Frontal cortex (tissue), 4 donors: ENCODE measurements at places on chromosomes 16 and 17. TPM values are rescaled to one million over a fixed set of nuclear protein-coding genes. Genes with fewer than 3 reads are reported as not detected.

GDPD1 gene
- total RNA-seq, result 54.2 TPM

SLC22A31 gene
- not detected for total RNA-seq

ADGRG1 gene
- 19.6 TPM for total RNA-seq

RPS15A gene
- 1,618 TPM for total RNA-seq

CACNG5 gene
- 2.9 TPM for total RNA-seq

- DNase-seq, result no peak
These were observed 19.6 kb downstream of the AKAP1 start for GRCh38 chr17:57104461-57105175.

- no peak for DNase-seq
These were observed 28.9 kb upstream of the RBFOX1 start for GRCh38 chr16:7303660-7304200.

DNA sequence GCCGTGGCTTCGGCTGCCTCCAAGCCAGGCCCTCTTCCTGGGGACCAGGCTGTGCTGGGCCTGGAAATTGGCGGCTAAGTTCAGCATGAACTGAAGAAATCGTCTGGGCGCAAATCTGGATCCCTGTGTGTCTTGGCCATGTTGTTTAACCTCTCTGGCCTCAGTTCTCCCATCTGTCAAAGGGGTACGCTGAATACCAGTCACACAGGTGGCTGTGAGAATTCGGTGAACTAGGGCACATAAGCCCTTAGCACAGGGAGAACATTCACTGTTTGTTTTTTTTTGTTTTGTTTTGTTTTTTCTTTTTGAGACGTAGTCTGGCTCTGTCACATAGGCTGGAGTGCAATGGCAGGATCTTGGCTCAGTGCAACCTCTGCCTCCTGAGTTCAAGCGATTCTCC, 19.0 kb downstream of the LASP1 start:
- DNase-seq, result no peak

- DNase-seq, result peak; percentile 61
These were observed at the start of gene BEAN1 for GRCh38 chr16:66427036-66427860. Gene BEAN1, plus strand, starts transcription at chr16:66427295. Its CDS starts 10,382 bp downstream, at chr16:66437677.

GRCh38 chr16:10990378-10990777, 46.0 kb downstream of the CLEC16A start:
- no peak for DNase-seq

DNA sequence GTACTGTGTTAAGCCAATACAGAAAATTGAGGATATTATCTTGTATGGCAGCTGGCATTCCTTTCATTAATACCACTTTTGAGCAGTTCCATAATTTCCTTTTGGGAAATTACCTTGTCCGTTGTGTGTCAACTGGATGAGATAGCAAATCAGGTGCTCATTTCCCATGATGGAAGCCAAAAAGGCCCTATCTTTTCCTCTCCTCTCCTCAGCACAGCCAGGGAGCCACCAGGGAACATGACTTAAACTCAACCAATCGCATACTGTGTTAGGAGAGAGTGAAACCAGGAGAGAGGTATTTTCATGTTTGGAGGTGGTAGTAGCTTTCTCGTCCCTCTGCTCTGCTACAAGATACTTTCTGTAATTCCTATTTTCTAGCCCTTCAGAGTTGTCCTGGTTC, 96.1 kb upstream of the TOX3 start:
- DNase-seq, result no peak

DNA sequence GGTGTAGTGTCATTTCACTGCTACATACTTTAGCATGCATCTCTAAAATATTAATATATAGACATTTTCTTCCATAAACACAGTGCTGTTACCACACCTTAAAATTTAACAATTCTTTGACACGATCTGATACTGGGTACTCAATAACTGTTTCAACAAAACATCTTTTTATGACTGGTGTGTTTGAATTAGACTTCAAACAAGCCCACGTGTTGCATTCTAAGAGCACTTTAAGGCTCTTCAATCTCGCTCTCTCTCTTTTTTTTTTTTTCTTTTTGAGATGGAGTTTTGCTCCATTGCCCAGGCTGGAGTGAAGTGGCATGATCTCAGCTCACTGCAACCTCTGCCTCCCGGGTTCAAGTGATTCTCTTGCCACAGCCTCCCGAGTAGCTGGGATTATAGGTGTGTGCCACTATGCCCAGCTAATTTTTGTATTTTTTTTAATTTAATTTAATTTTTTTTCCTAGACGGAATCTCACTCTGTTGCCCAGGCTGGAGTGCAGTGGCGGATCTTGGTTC, 15.8 kb upstream of the SLC46A1 start:
- DNase-seq, result no peak

DNA sequence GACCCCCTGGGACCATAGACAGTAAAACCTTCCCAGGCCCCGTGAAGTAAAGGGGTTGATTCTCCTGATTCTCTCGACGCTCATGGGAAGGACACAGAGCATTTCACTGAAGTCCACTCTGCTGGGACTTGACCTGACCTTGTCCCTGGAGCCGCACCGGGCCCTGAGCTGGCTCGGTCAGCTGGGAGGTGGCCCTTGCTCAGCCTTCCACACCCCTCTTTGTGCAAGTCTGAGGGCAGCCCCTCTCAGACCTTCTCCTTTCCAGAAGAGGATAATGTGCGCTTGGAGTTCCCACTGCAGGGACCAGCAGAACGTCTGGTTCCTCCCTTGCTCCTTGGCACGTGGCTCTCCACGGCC, 115.5 kb downstream of the RAP1GAP2 start:
- no peak for DNase-seq
